ENCODE measurements at places on chromosomes 16 and 17.

DNA sequence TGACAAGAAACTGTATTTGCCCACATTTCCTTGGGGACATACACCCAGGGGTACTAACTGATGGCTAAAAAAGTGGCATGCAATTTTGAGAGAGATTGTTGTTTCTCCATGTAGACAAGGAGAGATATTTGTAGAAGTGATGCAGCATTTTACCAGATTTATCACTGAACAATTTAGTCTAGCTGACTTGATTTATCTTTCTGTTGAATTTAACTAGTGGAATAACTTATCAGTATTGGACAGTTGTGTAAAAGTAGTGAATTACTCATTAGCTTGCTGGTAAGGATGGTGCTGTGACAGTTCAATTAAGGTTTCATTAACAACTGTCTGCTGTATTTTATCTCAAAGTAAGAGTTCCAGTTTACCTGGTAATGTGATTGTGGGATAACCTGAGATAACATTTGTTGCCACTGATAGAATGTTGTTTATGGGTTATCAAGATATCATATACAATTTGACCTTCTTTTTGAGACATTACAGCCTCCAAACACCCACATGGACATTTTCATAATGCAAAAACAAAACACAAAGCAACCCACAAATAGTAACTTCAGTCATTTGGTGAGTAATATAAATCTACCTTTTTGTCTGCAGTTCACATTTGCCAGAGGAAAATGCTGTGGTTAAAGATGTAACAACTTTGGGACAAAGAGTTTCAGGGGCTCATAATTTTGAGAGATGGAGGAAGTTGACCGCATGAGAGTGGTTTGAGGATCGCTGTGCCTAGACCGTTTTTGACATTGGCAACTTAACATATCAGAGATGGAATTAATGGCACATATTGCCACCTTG, 3.8 kb downstream of the NLK start:
- DNase-seq: no peak

DNA sequence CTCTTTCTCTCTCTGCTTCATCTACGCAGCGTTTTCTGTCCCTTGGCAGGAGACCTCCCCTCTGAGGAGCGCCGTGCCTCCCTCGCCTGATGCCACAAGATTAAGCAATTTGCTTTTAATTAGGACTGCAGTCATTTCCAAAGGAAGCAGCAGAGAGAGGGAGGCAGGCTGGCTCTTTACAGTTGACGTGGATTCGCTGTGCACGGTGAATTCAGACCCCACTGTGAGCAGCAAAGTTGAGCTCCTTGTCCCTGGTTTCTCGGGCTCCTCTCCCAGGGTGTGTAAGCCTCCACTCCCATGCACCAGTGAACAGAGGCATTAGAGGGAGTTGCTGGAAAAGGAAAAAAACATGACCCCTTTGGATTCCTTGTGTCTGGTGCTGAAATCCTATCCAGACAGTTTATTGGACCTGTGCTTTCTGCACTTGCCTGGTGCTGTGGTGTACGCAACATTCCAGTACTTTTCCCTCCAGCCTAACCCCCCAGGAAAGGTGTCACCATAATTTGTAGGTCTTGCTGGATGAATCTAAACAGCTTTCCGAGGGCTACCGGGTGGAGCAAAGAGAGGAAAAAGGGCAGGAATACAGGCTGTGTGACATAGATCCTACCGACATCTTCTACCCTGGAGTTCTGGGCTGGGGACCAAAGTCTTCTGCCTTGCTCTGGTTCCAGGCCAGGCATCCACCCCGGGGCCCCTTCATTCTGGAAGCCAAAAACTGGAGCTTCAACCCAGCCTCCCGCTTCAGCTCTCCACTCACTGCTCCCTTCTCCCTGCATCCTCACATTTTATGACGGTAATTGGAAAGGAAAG, 171.0 kb downstream of the MAF start:
- no peak for DNase-seq

DNA sequence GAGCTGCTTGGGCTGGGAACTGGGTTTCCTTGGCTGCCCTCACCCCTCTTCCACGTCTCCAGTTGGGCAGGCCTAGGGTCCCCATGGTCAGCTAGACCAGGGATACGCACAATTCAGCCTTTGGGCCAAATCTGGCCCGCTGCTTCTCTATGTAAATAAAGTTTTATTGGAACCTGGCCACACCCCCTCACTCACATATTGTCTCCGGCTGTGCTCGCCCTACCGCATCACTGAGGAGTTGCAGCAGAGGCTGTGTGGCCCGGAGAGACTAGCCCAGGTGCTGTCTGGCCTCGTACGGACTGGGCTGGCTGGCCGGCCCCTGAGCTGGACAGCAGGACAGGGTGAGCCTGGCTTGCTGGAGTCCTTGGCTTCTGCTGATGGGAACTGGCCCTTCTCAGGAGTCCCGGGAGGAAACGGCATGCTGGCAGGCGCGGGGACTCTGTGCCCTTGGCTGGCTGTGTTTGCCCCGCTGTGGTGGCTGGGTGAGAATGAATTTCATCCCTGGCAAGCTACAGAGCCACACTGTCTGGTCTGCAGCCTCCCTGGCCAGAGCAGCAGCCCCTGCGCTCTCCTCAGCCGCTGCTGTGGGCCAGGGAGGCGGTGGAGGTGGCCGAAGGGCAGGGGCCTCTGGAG, 82.0 kb downstream of the ENGASE start:
- DNase-seq: no peak

- no peak for DNase-seq
Measured at GRCh38 chr17:61660746-61661485, 69.9 kb upstream of the NACA2 start.

- no peak for DNase-seq
Measured at GRCh38 chr17:38357486-38358123, 6.0 kb downstream of the SOCS7 start.

DNA sequence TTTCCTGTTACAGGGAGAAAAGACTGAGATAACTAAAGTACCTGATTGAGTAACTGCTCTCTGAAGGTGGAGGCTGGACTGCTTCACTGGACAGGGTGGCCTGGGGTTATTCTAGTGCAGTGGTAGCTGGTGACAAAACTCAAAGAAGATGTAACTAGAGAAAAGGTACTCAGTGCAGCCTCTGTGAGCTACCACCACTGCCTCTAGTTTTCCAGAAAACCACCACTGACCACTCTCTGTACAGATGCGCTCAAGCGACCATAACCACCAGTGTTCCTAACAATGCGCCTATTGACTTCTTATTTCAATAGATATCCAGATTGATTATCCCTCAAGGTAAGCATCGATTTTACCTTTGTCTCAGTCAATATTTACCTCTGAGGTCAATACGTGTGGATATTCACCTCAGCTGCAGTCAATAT, 492.2 kb downstream of the WWOX start:
- DNase-seq: no peak

DNA sequence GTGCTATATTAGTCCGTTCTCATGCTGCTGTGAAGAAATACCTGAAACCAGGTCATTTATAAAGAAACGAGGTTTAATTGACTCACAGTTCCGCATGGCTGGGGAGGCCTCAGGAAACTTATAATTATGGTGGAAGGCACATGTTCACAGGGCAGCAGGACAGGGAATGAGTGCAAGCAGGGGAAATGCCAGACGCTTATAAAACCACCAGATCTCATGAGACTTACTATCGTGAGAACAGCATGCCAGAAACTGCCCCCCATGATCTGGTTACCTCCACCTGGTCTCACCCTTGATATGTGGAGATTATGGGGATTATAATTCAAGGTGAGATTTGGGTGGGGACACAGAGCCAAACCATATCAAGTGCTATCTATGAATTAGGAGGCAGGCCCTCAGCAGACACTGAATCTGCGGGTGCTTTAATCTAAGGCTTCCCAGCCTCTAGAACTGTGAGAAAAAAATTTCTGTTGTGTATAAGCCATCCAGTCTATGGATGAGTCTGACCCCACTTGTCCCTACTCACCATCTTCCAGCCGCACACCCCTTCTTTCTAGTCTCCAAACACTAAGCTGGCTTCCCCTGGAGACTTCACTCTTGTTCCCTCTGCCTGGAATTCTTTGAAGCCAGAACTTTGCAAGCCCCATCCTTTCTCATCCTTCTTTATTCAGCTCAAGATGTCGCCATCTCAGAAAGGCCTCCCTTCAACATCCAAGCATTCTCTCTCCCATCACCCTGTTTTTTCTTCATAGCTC, 772 bp upstream of the NUP93 start:
- no peak for DNase-seq

DNA sequence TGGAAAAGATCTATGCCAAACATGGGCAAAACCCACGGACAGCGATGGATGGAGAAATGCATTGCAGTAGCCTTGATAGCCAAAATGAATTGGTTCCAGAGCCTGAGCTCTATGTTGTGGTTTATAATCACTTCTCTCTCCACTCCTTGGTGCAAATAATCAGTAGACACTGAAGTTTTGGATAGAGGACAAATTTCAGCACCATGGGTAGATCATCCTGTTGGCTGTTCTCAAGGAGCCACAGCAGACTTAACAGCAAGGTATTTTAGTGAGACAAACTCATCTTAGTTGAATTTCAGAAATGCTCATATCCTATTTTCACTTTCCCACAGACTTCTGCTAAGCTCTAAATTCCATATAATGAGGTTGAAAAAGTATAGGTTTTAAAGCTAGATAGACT, 88.3 kb upstream of the CCL1 start:
- no peak for DNase-seq

DNA sequence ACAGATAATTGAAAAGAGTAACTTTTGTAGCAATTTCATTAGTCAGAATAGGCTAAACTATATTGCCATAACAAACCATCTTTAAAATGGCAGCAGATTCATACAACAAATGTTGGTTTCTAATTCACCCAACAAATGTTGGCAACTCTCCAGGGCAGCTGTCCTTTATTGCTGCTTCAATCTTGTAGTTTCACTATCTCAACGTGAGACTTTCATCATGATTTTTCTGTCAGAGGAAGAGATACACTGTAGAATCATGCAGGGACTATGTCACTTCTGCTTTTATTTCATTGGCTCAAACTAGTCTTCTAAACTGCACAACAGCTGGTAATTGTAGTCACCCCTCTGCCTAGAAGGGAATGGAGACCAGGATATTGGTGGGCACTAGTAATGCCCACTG, 174.2 kb downstream of the TANC2 start:
- DNase-seq: no peak

DNA sequence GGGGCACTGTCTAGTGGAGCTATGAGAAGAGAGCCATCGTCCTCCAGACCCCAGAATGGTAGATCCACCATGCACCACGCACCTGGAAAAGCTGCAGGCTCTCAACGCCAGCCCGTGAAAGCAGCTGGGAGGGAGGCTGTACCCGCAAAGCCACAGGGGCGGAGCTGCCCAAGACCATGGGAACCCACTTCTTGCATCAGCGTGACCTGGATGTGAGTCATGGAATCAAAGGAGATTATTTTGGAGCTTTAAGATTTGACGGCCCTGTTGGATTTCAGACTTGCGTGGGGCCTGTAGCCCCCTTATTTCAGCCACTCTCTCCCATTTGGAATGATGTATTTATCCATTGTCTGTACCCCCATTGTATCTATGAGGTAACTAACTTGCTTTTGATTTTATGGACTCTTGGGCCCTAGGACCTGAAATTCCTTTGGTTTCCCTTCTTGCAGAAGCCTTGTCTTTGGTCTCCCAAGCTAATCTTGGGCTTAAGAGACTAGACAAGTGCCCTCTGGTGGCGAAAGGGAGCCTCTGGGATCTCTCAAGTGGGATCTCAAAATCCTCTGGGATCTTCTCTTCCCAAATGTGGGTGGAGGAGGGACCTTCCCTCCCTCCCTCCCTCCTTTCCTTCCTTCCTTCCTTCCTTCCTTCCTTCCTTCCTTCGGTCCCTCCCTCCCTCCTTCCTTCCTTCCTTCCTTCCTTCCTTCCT, 58.2 kb upstream of the HAPSTR1 start:
- no peak for DNase-seq

Data from stimulated activated naive CD4-positive, alpha-beta T cell (primary cell).